ENCODE measurements at places on chromosomes 1 and 21.

- no peak overlapping the region for H3K27ac ChIP-seq
- H3K36me3 ChIP-seq = no peaks in the 10 kb centered on the region
- DNase-seq = no peak
These were observed 11.5 kb upstream of the VAV3 start for GRCh38 chr1:107976431-107976830.

GRCh38 chr21:36375994-36376393, 9.2 kb upstream of the CHAF1B start:
- H3K4me3 ChIP-seq = no peak overlapping the region
- H3K36me3 ChIP-seq = peaks cover 78% of the 10 kb centered on the region
- H3K27me3 ChIP-seq = no peaks in the 10 kb centered on the region

- peak overlapping the region; percentile 88 for H3K27ac ChIP-seq
- peaks cover 85% of the 10 kb centered on the region for H3K4me1 ChIP-seq
- no peaks in the 10 kb centered on the region for H3K27me3 ChIP-seq
- DNase-seq = no peak
These were observed 51.2 kb downstream of the TENT5C start for GRCh38 chr1:117657031-117657430.

- peak; percentile 75 for DNase-seq
- peak overlapping the region; percentile 74 for H3K4me3 ChIP-seq
- no peaks in the 10 kb centered on the region for H3K36me3 ChIP-seq
- peaks cover 52% of the 10 kb centered on the region for H3K27me3 ChIP-seq
These were observed 1.0 kb downstream of the NPR1 start for GRCh38 chr1:153679337-153680119.

- no peak overlapping the region for H3K27ac ChIP-seq
- H3K4me3 ChIP-seq = no peak overlapping the region
- no peaks in the 10 kb centered on the region for H3K4me1 ChIP-seq
- DNase-seq = no peak
These were observed 91.4 kb upstream of the RAVER2 start for GRCh38 chr1:64653466-64653865.

- H3K27me3 ChIP-seq = no peaks in the 10 kb centered on the region
- no peak for DNase-seq
- peak overlapping the region; percentile 72 for H3K27ac ChIP-seq
- H3K4me3 ChIP-seq = no peak overlapping the region
- H3K36me3 ChIP-seq = no peaks in the 10 kb centered on the region
These were observed 226.0 kb downstream of the RPS6KC1 start for GRCh38 chr1:213277036-213277435.

- H3K4me3 ChIP-seq = no peak overlapping the region
- no peaks in the 10 kb centered on the region for H3K27me3 ChIP-seq
- peaks cover 26% of the 10 kb centered on the region for H3K4me1 ChIP-seq
These were observed 9.6 kb upstream of the SH2D1B start for GRCh38 chr1:162421258-162422164.

- DNase-seq = no peak
- H3K4me3 ChIP-seq = peak overlapping the region; percentile 68
- no peaks in the 10 kb centered on the region for H3K36me3 ChIP-seq
- no peaks in the 10 kb centered on the region for H3K27me3 ChIP-seq
- peaks cover 52% of the 10 kb centered on the region for H3K4me1 ChIP-seq
These were observed 1.8 kb downstream of the PIK3R3 start for GRCh38 chr1:46130606-46131005.

- no peak overlapping the region for H3K4me3 ChIP-seq
- H3K36me3 ChIP-seq = no peaks in the 10 kb centered on the region
- H3K4me1 ChIP-seq = no peaks in the 10 kb centered on the region
- H3K27me3 ChIP-seq = no peaks in the 10 kb centered on the region
- no peak overlapping the region for H3K27ac ChIP-seq
These were observed 233.0 kb downstream of the RWDD3 start for GRCh38 chr1:95467036-95467435.

DNA sequence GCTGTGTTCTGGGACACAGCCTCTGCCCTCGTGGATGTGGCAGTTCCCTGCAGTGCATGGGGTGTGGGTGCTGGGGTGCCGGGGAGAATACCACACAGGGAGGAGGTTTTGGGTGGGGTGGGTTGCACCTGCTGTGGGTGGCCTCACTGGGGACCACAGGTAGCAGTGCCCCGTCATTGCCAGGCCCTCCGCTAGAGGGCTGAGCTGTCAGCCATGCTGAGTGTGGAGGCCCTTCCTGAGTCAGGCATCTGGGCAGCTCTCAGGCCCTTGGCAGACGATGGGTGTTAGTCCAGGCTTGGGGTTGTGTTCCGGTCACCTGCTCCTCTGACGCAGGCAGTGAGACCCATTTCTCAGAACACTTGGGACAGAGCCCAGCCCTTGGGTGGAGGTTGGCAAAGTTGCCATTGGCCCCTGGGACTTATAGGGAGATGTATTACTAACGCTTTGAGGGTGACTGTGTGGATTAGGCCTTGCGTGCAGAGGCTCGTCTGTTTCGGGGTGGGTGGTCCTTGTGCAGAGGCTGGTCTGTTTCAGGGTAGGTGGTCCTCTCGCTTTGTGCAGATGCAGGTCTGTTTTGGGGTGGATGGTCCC, 23.9 kb downstream of the PCNT start:
- no peak overlapping the region for H3K27ac ChIP-seq
- no peaks in the 10 kb centered on the region for H3K27me3 ChIP-seq
- no peak for DNase-seq

GRCh38 chr1:31744165-31744888, 19.8 kb downstream of the ADGRB2 start:
- DNase-seq = peak; percentile 86
- H3K4me3 ChIP-seq = no peak overlapping the region
- no peaks in the 10 kb centered on the region for H3K27me3 ChIP-seq
- H3K4me1 ChIP-seq = no peaks in the 10 kb centered on the region

DNA sequence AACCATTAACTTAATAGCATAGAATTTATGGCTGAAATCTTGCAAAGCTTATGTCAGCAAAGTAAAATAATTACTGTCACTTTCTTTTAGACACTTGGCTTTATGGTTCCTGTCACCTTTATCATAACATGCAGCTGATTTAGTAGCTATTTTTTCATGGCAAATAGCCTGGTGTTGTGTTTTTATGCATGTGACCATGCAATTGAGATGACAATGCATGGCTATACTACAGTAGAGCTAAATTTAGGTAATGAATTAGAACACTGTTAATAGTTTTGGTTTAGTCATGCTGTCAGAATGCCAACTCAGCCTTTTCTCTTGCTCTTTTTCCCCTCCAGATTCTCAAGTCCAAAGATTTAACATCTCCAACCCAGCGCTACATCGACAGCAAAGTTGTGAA, 88.6 kb downstream of the TGFB2 start:
- H3K4me3 ChIP-seq = no peak overlapping the region
- H3K4me1 ChIP-seq = no peaks in the 10 kb centered on the region
- H3K27me3 ChIP-seq = no peaks in the 10 kb centered on the region
- no peaks in the 10 kb centered on the region for H3K36me3 ChIP-seq
- DNase-seq = no peak
- no peak overlapping the region for H3K27ac ChIP-seq

- H3K27ac ChIP-seq = no peak overlapping the region
- no peaks in the 10 kb centered on the region for H3K36me3 ChIP-seq
- no peak overlapping the region for H3K4me3 ChIP-seq
- no peaks in the 10 kb centered on the region for H3K27me3 ChIP-seq
- H3K4me1 ChIP-seq = peaks cover 8% of the 10 kb centered on the region
- no peak for DNase-seq
These were observed 123.5 kb downstream of the SLC45A1 start for GRCh38 chr1:8441426-8441825.

DNA sequence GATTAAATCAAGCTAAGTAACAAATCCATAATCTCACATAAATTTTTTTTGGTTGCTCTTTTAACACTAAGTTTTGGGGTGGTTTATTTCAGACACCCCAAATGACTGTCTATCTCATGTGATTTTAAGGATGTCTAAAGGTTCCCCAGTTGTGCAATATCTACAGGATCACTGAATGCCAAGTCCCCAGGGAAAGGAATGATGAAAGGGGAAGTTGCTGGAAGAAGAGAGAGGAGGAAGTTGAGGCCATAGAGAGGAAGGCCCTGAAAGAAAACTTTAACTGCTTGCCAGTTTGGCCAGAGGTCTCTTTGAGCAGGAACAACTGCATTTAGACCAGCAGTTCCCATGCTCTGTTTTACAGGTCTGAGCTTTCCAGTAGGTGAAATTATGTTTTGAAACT, 27.5 kb upstream of the SLC19A2 start:
- no peaks in the 10 kb centered on the region for H3K27me3 ChIP-seq
- no peaks in the 10 kb centered on the region for H3K4me1 ChIP-seq
- no peak for DNase-seq
- H3K4me3 ChIP-seq = no peak overlapping the region

DNA sequence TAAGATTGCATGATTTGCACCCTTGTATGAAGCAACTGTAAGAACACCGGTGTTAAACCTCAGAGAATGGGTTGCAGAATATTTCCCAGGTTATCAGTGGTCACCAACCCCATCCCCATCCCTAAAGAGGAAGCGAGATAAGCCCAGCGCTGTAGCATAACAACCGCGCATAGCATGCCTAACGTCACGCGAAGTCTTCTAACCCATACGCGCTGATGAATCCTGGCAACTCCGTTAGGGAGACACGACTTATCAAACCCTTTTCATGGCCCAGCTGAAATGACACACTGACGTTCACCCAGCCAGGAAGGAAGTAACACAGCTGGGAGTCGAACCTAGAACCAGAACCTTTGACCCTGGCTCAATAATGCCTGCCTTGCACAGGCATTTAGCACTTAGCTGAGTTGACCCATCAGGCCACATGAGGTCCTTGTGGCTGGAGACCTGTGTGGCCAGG, 24.2 kb downstream of the TMEM51 start:
- H3K4me3 ChIP-seq = no peak overlapping the region
- H3K4me1 ChIP-seq = peaks cover 40% of the 10 kb centered on the region
- no peaks in the 10 kb centered on the region for H3K36me3 ChIP-seq

DNA sequence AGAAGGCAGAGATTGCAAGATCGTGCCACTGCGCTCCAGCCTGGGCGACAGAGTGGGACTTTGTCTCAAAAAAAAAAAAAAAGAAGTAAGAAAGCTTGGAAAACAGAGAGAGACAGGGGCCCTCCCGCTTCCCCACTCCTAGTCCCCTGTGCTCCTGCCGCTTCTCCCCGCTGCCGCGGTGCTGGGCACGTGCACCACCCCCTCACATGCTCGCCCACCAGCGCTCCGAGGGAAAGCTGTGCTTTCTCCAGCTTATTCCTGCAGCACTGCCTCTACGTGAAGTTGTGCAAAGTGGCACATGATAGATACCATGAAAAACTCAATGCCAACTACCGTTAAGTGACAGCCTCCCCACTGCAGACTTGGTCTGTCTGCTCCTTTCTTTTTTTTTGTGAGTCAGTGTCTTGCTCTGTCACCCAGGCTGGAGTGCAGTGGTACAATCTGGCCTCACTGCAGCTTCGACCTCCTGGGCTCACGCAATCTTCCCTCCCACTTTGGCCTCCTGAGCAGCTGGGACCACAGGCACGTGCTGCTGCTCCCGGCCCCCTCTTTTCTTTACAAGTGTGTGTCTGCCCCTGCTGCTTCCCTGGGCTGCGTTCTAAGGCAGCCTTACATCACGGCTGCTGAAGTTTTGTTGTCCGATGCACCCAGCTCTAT, 15.4 kb downstream of the SLX9 start:
- no peak overlapping the region for H3K4me3 ChIP-seq
- no peaks in the 10 kb centered on the region for H3K27me3 ChIP-seq
- H3K36me3 ChIP-seq = peaks cover 8% of the 10 kb centered on the region
- H3K4me1 ChIP-seq = peaks cover 65% of the 10 kb centered on the region

GRCh38 chr1:219442611-219443061, 170.3 kb downstream of the ZC3H11B start:
- no peak overlapping the region for H3K27ac ChIP-seq
- H3K27me3 ChIP-seq = no peaks in the 10 kb centered on the region
- no peaks in the 10 kb centered on the region for H3K4me1 ChIP-seq
- no peaks in the 10 kb centered on the region for H3K36me3 ChIP-seq
- no peak for DNase-seq

DNA sequence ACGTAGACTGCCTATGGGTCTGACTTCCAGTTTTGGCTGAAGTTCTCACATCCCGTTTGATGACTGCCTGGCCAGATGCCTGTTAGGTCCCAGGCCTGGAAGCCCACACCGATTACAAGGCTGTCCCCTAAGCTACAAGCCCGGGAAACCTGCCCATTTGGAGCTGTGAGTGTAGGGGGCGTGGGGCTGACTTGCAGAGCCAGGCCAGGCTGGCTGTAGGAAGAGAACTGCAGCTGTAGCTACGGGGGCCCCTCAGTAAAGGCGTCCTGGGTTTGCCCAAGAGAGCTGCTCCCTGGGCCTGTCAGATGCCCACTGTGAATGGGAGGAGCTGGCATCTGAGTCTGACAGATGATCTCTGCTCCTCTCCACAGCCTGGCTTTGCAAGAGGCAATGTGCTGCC, 199.7 kb downstream of the CAMTA1 start:
- H3K27me3 ChIP-seq = no peaks in the 10 kb centered on the region
- H3K36me3 ChIP-seq = no peaks in the 10 kb centered on the region
- H3K4me3 ChIP-seq = no peak overlapping the region
- peak; percentile 45 for DNase-seq
- no peaks in the 10 kb centered on the region for H3K4me1 ChIP-seq
- no peak overlapping the region for H3K27ac ChIP-seq

DNA sequence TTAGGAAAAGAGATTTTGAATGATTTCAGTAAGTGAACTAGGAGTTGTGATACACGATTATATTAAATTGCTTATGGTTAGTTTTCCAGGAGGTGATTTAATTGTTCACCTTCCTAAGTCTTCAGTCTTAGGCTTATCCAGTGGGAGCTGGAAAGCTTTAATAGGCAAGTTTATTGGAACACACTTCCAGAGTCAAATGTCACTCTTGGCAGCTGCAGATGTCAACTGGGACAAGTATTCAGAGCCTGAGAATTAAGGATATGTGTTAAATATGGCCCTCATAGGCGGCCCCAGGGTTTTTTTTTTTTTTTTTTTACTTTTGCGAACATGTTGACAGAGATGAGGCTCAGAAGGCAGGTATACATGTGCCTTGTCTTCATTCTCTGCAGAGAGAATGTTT, 29.2 kb downstream of the UCK2 start:
- H3K27me3 ChIP-seq = no peaks in the 10 kb centered on the region
- H3K27ac ChIP-seq = no peak overlapping the region
- peaks cover 34% of the 10 kb centered on the region for H3K4me1 ChIP-seq
- no peaks in the 10 kb centered on the region for H3K36me3 ChIP-seq
- DNase-seq = no peak

GRCh38 chr1:32231843-32232432, 9.7 kb downstream of the EIF3I start:
- H3K4me3 ChIP-seq = no peak overlapping the region
- no peaks in the 10 kb centered on the region for H3K4me1 ChIP-seq
- no peak overlapping the region for H3K27ac ChIP-seq
- DNase-seq = no peak
- no peaks in the 10 kb centered on the region for H3K27me3 ChIP-seq
- peaks cover 78% of the 10 kb centered on the region for H3K36me3 ChIP-seq

DNA sequence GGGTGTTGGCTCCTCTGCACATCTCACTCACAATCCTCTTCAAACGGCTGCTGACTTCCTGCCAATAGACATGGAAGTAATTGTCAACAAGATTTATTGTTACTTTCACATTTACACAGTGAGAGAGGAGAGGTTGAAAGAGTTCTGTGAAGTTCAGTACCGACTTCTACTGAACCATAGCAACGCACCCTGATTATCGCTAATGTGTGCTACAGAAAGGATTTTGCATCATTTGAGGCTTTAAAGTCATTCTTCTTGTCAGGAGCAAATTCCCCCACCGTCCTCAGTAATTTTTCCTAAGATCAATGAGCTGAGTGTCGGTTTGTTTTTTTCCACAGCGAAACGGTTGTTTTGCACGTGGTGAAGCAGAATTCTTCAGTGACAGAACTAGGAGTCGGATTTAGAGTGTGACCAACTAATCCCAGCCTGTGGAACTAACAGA, 361.0 kb downstream of the ADGRL2 start:
- H3K4me1 ChIP-seq = no peaks in the 10 kb centered on the region
- H3K4me3 ChIP-seq = no peak overlapping the region
- H3K27me3 ChIP-seq = no peaks in the 10 kb centered on the region
- no peaks in the 10 kb centered on the region for H3K36me3 ChIP-seq
- H3K27ac ChIP-seq = no peak overlapping the region
